ENCODE measurements at places on chromosomes 3 and 15.
A peak's percentile ranks its signal among the peaks of the same experiment; 100 is the strongest.

DNA sequence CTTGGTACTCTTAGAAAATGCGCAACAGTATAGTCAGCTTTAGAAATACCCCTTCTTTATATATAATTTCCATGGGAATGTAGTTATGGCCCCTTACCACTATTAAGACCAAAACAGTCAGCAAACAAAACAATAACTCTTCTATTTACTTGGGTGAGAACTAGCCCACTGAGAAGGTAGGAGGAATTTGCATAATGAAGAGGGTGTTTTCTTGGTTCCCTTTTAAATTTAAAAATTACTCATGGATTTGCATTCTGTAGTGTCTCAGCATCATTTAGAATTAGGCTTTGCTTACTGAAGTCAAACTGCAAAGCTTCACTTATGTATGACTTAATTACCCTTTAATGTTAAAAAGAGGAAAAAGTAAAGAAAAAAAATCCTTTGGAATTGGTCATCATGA, 350.8 kb downstream of the PTPRG start:
- ATAC-seq = no peak

GRCh38 chr3:76871655-76872054, 168.2 kb upstream of the ROBO2 start:
- no peak for ATAC-seq

- no peak for ATAC-seq
Measured at GRCh38 chr15:60859996-60860494, 369.1 kb downstream of the RORA start.

- peak; percentile 73 for ATAC-seq
Measured at GRCh38 chr15:101162701-101163483, 89.0 kb downstream of the CHSY1 start.

- no peak for ATAC-seq
Measured at GRCh38 chr3:150635526-150635925, 32.4 kb downstream of the SELENOT start.

Measured in gastroesophageal sphincter (tissue), 4 donors.